ENCODE measurements at places on chromosomes 1 and 21.

DNA sequence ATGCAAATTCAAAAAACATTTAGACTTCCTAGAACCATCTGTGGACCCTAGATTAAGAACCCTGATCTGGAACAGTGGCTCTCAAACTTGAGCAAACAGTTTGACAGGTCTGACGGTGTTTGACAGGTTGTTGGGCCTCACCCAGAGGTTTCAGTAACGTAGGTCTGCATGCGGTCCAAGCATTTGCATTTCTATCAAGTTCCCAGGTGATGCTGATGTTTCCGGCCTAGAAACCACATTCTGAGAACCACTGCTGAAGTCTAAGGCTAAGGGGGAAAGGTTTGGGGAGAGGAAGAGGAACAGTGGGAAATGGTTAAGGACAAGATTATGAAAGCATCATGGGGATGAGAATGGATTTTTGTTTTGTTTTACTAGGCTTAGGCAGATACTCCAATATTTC lies 48.6 kb downstream of the MDM4 start:
- DNase-seq: no peak

GRCh38 chr1:40732756-40733301 lies 41.3 kb downstream of the NFYC start:
- no peak for DNase-seq

GRCh38 chr1:29236712-29237128 lies 398 bp downstream of the PTPRU start:
- DNase-seq: no peak

DNA sequence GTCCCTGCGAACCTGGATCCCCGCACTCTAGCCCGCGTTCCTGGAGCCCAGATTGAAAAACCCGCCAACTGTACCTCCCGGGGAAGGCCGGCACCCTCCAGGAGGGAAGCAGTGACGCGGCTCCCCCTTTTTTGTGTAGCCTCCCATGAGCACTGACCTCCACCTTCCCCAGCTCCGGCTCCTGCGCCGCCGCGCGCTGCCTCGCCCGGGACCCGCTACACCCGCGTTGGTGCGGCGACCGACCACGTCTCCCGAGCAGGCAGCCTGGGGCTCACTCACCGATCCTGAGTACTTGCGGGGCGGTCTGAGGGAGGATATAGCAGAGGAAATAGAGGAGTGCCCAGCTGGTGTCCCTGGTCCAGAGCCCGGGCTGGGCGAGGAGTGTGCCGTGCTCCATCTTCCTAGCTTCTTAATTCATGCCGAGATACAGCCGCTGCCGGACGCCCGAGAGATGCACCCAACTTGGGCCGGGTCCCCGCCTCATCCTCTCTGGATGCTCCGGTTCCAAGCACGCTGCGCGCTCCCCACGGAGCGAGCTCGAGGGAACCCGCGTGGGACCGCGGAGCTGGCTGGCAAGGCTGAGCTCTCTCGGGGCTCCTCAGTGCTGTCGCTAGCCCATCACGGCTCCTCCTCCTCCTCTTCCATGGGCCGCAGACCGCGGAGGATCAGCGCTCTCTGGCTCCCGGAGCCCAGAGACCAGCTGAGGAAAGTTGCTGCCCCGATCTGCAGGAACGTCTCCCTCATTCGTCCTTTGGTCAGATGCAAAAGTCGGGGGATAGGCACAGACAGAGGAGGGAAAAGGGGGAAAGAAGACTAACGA lies 482 bp downstream of the GRIK1 start:
- DNase-seq: no peak

DNA sequence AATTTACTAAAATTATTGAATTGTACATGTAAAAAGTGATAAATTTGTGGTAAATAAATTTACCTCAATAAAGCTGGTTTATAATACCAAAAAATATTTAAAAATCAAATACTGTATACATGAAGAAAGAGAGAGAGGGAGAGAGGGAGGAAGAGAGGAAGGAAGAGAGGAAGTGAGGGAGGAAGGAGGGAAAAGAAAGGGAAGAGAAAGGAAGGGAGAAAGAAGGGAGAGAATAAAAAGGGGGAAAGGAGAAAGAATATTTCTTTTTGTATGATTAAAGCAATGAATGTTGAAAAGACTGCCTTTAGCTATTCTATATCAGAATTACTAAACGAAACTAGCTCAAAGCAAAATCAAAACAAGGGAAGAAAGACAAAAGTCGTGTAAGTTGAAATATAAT lies 150.0 kb downstream of the LRIG2 start:
- DNase-seq: no peak

- no peak for DNase-seq
These were observed 1.6 kb upstream of the STK40 start for GRCh38 chr1:36387141-36387949.

DNA sequence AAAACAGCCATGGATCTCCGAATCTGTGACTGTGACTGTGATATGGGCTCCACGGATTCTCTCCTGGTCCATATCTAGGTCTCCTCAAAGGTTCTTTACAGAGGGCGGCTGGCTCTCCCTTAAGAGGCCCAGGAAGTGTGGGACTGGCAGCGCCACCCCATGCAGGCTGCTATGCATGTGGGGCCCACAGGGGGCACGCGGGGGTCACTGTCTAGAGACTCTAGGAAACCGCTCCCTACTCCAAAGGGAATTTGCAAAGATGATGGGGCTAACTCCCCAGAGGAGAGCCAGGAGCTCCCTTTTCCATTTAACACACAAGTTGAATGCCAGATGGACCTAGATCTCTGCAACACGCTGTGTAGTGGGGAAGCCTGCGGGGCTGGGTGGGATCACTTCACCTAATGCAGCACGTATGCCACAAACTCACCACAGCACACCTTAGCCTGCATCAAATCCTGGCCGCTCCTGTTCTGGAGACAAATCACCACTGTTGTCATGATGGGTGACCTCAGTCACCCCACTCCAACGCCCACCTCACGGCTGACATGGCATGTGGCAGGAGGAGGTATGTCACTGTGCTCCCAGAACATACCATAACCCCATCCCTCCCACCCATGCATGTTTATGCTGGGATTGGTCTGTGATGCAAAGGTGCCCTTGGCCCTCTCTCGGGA lies 61.7 kb downstream of the SLC45A1 start:
- DNase-seq: no peak

- no peak for DNase-seq
These were observed 48.3 kb upstream of the LAMC2 start for GRCh38 chr1:183137782-183138181.

- DNase-seq: peak; percentile 93
These were observed 10.7 kb downstream of the FAM229A start for GRCh38 chr1:32351399-32352238.

GRCh38 chr1:228011721-228012311 lies 5.0 kb downstream of the WNT3A start:
- no peak for DNase-seq

GRCh38 chr1:6757719-6758435 lies 27.4 kb upstream of the CAMTA1 start:
- DNase-seq: no peak

DNA sequence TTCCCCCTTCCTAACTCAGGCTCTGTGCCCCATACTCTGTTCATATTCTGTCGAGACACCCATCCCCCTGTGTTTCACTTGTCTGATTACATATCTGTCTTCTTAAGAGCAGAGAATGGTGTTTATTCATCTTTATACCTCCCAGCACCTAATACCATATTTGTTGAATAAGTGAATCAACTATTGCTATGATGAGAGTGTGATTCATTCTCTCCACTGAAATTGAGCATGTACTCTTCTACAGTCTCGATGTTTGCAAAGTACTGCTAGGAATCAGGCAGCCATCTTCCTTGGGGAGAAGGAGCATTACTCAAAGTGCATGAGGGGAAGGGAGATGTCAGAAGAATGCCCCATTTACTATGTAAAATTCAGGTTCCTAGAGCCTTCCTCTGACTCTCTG lies 27.0 kb downstream of the TBX15 start:
- no peak for DNase-seq

DNA sequence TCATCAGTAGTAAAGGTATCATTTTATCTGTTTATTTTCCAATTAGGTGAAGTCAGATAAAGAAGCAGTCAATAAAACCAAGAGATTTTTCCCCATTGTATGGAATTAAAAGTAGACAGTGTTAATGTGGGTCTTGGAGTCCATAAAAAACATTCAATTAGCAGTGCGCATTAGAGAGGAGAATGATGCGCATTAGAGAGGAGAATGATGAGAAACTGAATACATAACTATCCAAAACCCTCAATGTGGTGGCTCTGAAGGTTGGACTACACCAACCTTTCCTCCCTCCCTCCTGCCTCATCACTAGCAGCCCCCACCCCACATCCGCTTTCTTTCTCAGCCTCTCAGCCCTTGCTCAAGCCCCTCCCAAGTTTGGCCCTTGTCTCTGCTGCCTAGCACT lies 99.5 kb downstream of the DAB1 start:
- no peak for DNase-seq

DNA sequence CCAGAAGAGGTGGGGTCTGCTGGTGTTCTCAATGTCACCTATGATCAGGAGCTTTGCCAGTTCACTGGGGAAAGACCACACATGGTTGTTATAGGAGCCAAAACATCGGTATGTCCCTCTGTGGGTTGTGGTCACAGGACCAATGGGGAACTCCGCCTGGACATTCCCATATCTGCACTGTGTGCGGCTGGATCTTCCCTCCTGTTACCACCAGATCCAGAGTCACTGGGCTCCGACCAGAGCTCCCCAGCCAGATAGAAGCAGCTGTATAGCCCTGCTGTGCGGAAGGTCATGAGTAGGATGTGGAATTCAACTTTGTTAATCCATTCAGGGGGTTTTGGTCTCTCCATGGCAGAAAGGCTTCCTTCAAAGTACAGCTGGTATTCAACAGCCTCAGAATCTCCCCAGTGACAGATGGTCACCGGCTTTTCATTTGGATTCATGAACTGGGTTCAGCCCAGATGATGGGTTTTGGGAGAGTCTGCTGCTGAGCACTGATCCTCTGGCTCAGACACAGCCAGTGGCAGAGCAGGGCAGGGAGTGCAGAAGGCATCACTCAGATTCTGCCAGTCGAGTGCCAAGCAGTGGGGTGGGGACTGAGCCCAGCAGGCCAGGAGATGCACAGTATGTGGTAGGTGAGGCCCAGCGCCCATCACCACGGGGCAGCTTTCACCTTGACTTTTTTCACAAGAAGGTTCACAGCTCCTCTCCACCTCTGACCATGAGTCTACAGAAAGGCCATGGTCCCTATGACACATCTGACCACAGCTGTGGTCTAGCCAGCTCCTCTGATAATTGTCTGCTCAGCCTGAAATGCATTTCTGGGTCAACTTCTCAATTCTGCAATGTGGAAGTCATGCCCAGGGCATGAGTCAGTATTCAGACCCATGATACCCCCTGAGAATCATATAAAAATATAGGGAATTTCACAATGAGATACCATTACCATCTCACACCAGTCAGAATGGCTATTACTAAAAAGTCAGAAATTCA lies 2.9 kb upstream of the SHCBP1L start:
- no peak for DNase-seq
